Cerebellum (tissue), 4 donors: ENCODE measurements at places on chromosomes 2 and 18. TPM values are rescaled to one million over a fixed set of nuclear protein-coding genes. Genes with fewer than 3 reads are reported as not detected.
A peak's percentile ranks its signal among the peaks of the same experiment; 100 is the strongest.

GRCh38 chr2:85714841-85715240 is 20.7 kb downstream of the GNLY start:
- DNase-seq: no peak

Gene TMEM169
- total RNA-seq: 18.6 TPM

Gene USP14
- 31.3 TPM for total RNA-seq

DNA sequence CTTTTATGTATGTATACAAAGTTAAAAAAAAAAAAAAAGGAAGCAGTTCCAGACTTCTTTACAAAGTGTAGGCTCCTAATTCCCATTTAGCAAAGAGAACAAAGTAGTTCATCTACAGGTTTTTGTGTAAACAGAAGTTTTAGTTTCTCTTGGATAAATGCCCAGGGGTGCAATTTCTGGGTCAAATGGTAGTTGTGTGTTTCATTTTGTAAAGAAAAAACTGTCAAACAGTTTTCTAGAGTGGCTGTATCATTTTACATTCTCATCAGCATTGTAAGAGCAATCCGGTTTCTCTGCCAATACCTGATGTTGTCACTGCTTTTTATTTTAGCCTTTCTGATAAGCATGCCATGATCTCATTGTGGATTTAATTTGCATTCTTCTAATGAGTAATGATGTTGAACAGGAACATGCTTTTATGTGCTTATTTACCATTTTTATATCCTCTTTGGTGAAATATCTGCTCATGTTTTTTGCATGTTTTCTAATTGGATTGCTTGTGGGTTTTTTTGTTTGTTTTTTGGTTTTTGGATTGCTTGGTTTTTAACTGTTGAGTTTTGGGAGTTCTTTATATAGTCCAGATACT is 16.6 kb upstream of the PSME4 start:
- DNase-seq: no peak

GRCh38 chr2:17805717-17806363 is 10.4 kb upstream of the MSGN1 start:
- no peak for DNase-seq

- peak; percentile 9 for DNase-seq
Observed at GRCh38 chr2:23350792-23351355, 34.1 kb upstream of the KLHL29 start.

GRCh38 chr18:45275367-45276113 is 339.7 kb upstream of the SLC14A2 start:
- DNase-seq: no peak

Gene PSMA8
- not detected for total RNA-seq

DNA sequence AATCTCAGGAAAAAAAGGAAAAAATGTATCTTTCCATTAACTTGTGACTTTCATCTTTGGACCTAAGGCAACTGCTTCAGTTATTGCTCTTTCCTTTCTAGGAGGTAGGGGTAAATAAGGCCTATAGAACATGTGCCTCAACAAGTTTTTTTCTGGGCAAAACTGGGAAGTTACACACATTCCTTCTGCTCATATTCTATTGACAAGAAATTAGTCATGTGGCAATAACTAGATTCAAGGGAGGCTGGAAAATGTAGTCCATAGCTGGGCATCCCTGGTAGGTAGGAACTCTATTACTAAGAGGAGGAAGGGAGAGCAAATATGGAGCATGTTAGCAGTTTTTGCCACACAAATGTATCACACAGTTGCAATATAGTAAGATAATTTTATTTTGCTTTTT is 37.7 kb upstream of the NEMP2 start:
- DNase-seq: no peak

GRCh38 chr2:54619660-54620231 is 103.7 kb upstream of the EML6 start:
- no peak for DNase-seq

DNA sequence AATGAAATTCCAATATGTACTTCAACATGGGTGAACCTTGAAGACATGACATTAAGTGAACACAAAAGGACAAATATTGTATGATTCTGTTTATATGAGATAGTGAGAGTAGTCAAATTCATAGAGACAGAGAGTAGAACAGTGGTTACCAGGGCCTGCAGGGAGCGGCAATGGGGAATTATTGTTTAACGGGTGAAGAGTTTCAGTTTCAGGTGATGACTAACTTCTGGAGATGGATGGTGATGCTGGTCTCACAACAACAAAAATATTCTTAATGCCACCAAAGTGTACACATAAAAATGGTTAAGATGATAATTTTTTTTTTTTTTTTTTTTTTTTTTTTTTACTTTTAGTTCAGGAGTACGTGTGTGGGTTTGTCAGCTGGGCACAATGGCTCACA is 109.4 kb upstream of the TMEM200C start:
- no peak for DNase-seq

DNA sequence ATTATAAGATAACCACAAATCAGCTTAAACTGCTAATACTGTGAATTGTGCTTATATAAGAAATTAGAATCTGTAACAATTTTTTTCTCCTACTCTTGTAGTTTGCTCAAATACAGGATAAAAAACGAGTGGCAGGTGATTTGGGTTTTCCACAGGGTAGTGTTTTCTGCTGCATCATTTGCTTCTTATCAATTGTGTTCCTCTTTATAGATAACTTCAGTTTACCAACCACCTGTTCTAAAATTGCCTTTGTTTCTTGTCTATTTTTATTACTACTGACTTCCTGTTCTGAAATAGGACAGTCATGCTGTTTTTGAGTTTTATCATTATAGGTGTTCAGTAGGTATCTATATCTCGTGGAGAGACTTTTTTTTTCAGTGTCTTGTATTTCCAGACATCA is 56.9 kb downstream of the MFSD6 start:
- DNase-seq: no peak

GRCh38 chr2:241081643-241082340 is 20.3 kb downstream of the MTERF4 start:
- no peak for DNase-seq

DNA sequence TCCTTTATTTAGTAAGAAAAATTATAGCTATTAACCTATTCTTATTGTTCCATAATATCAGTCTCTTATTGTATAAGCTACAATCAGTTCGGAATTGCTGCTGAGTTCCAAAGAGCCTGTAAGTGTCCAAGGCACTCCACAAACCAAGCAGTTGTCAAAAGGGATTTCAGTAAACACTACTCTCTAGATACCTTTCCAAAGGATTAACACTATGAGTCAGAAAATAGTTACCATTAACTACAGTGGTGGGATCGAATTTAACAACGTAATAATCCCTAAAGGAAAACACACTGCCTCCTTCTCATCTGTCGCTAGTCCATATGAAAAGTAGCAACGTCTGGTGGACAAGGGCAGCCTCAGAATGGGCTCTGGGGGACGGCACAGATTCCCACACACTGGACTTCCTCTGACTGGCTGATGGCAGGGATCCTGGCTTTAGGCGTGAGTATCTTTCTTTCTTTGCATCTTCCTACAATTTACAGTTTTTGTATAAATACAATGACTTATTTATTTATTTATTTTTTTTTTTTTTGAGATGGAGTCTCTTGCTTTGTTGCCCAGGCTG is 8.8 kb downstream of the TGFBRAP1 start:
- DNase-seq: no peak

- no peak for DNase-seq
Observed at GRCh38 chr2:23418461-23418911, 33.5 kb downstream of the KLHL29 start.

Gene EHBP1
- 108 TPM for total RNA-seq

- no peak for DNase-seq
Observed at GRCh38 chr2:109079590-109079989, 49.4 kb upstream of the SH3RF3 start.

DNA sequence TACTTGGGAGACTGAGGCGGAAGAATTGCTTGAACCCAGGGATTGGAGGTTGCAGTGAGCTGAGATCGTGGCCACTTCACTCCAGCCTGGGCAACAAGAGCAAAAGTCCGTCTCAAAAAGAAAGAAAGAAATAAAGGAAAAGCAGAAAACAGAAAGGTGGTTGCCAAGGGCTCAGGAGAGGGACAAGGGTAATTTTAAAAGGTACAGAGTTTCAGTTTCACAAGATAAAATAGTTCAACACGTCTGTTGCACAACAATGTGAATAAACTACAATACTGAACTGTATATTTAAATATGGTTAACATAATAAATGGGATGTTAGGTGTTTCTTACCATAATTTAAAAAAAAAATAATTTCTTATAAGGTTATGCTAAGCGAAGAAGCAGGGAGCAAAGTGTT is 12.9 kb downstream of the RPS27A start:
- DNase-seq: no peak

GRCh38 chr2:79554899-79555298 is 42.0 kb downstream of the CTNNA2 start:
- DNase-seq: no peak

DNA sequence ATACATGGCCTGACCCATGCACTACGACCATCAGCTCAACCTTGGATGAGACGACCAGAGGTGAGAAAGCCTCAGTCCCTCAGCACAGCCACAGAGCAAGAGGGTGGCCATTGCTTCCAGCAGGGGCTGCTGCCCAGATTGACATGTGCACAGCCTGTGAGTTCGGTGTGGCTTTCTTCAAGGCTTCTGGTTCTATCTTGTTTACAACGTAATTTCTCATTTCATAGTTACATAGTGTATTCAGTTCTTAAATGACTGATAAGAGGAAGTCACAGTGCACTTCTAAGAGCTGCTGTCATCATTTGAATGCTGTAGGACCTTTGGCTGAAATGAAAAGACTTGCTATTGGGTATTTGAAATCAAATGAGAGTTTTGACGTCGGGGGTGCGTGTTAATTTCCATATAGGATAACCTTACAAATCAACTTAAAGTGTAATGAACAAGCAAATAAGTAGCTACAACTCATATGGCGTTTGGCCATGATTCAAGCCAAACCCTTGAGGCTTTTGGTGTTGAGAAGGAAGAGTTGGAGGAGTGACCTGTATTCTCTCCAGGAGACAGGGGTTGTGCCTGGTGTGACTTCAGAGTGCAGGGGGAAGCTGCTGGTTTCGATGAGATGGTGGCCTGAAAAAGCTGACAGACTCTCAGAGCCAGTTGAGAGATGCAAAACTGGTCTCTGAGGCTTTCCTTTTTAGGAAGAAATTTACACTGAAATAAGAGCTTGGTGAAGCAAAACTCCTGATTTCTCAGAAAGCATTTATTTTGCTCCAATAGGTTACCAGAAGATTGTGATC is 51.0 kb downstream of the TSHZ1 start:
- no peak for DNase-seq

GRCh38 chr2:177717831-177718618 is 325.5 kb downstream of the AGPS start:
- no peak for DNase-seq

DNA sequence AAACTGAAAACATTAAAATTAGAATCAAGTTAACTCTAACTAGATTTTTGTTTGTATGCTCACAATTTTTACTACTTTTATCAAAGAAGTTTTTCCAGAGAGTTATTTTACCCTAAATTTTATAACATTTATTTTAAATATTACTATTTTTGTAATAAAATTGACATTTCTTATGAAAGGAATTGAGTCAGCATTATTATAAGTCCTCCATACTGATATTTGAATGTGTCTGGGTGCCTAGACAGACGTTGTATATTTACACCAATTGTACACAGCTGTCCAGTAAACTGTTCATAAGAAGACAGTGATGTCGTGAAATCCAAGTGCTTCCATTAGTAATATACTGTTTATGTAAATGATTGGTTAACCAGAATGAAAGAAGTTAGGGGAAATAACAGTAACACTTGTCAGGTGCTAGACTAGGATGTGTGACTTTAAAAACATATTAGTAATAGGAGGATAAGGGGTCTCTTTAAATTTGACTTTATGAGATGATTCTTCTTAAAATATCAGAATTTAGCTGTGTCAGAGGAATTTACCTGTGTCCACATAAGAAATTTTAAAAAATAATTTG is 73.7 kb downstream of the TANK start:
- no peak for DNase-seq

DNA sequence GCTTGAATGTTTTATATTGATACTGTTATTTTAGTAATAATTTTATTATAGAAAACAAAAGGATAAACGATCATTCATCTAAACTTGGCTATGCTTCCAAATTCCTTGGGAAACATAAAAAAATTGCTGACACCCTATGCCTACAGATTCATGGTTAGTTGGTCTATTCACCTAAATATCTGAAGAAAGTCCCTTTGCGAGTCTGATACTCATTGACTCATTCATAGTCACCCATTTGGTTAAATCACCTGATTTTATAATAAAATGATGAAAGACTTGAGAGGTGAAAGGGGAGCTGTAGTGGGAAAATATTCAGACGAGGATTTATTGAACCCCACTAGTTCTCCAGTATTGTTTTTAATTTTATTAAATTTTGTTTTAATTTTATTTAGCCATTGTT is 112.0 kb downstream of the PTPN4 start:
- DNase-seq: no peak

GRCh38 chr2:113117541-113118262 is 9.7 kb upstream of the IL1RN start:
- no peak for DNase-seq

Gene SIGLEC15
- total RNA-seq: 0.18 TPM

DNA sequence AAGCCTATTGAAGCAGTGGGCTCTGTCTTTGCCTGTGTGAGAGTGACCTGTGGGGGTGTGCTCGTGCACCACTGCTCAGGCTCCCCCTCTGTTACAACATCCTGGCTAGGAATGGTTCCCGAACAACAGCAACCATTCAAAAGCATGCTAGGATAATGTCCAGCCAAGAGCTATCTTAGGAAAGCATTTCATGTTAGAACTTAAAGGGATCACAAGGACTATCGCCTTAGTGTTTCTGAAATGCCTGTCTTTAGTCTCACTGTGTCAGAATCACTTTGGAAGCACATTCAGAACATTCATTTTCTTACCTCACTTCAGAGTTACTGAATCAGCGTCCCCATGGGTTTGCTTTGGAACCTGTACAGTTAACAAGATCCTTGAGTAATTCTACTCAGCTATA is 134.9 kb upstream of the DSEL start:
- no peak for DNase-seq

- DNase-seq: no peak
Observed at GRCh38 chr18:48100651-48101165, 170.2 kb upstream of the SMAD2 start.

DNA sequence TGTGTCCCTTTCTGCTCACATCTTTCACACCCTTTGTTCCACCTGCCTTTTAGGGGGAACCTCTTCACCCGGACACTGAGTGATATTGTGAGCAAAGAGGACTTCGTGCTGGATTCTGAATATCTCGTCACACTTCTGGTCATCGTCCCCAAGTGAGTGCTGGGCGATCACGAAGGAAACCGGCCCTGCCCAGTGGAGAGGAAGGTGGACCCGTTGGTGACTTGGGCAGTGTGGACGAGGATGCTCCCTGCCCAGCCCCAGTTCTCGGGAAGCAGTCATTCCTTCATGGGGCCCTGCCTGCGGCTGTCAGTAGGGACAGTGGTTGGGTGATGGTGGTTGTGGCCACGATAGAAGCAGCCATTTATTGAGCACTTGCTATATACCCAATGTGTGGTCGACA is 40.8 kb downstream of the PDIA6 start:
- DNase-seq: no peak
